Lung microvascular endothelial cell (primary cell): ENCODE measurements at places on chromosomes 16 and 17.

- no peak for DNase-seq
Measured at GRCh38 chr17:15943971-15944758, 765 bp upstream of the ADORA2B start.

GRCh38 chr16:4661661-4662060, 31.7 kb upstream of the NUDT16L1 start:
- no peak for DNase-seq

DNA sequence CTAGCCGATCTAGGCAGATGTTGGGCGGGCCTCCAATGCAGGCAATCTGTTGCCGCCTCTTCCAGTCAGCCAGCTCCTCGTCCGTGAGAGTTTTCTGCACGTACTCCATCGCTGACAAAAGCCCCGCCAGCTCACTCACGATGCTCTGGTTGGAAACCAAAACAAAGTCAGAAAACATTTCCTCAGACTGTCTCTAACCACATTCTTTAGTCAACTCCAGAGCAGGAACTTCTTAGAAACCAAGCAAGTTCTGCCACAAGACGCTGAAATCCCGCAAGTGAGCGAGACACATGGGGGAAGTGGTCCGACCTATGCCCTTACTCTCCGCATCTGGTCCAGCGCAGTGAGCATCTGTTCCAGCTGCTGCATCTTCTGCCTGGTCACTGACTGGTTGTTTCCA, 49.1 kb downstream of the STAT5A start:
- DNase-seq = no peak

DNA sequence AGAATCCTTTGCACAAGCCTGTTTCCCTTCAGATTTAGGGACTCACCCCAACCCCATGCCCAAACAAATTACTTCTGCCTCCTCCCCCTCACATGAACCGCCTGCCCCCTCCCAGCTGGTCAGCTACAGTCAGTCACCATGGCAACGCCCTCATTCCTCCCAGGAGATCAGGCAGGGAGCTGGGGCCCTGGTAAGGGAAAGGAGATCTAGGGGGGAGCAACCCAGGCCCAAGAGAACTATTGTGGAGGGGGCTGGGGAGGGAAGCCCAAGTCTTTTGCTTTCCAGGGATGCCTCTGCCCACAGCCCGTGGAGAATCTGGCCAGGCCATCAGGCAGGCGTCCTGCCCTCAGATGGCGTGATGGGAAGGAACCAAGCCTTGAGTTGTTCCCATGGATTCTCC, 2.8 kb downstream of the FAM171A2 start:
- DNase-seq = no peak

DNA sequence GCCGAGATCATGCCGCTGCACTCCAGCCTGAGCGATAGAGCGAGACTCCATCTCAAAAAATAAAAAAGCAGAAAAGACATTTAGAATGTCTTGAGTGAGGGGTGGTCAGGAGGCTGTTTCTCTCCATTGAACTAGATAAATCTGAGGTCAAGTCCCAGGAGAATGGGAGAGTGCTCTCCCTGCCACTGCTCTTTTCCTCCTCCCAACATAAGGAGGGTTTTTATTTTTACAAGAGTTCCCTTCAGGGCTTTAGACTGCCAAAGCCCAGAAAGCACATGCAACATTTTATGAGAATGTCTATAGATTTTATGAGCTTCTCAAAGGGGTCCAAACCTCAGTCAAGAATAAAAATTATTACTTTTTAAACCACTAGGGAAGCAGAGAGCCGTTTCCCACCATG, 1.6 kb downstream of the RND2 start:
- no peak for DNase-seq

DNA sequence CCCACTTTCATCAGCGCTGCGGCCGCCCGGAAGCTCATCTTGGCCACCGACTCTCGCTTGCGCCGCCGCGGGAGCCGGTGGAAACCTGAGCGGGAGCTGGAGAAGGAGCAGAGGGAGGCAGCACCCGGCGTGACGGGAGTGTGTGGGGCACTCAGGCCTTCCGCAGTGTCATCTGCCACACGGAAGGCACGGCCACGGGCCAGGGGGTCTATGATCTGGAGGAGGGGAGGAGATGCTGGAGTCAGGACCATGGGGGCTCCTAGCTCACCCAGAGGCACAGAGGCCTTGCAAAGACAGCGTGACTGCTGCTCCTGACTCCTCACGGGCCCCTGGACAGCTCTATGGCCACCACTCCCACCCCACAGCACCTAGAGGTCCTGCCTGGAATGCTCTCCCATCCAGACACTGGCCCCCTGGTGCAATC, 9.4 kb downstream of the SNRNP25 start:
- DNase-seq = no peak

- no peak for DNase-seq
Measured at GRCh38 chr16:19338335-19338734, 52.8 kb downstream of the CLEC19A start.

DNA sequence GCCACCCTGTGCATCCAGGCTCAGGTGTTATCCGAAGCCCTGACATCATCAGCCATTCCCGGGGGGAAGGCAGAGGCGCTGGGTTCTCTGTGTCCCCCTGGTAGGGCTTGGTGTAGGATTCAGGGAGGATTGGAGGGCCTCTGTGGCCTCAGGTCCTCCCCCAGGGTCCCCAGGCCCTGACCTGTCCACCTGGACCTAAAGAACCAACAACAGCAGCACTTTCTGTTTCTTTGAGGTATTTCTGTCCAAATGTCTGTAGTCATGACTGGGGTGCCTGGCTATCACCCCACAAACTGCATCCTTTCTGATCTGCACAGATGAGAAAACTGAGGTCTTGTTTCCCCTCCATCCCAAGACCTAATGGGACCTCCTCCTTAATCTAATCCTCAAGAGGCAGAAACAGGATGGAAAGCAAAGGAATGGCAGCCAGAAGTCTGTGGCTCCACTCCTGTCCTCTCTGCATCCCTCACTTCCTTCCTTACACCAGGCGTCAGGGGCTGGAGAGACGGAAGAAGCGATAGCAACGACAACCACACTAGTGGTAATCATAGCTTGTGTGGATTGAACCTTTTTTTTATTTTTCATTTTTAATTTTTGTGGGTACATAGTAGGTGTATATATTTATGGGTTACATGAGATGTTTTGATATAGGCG, 11.8 kb downstream of the NLRC5 start:
- peak; percentile 53 for DNase-seq

- no peak for DNase-seq
Measured at GRCh38 chr16:58842746-58843145, 108.6 kb upstream of the GOT2 start.

DNA sequence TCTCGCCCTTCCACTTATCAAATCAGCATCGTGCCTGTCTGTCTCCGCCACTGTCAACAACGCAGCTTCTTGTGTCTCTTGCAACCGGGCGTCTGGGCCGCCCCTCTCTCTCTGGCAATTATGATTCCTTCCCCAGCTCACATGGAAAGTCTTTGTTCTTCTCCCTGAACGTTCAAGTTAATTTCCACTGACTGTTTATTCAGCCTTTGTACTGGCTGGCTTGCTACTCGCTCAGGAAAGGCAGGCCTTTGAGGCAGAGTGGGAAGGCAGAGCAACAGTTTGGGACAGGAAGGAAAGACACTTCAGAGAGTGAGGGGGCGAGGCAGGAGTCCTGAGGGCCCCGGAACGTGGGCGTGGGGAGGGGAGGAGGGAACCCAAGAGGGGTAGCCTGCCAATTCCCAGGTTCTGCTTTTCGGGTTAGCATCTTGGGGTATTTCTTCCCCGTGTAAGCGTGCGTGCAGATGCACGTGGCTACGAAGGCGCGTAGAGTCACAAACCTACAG, 50.8 kb downstream of the AKAP1 start:
- peak; percentile 49 for DNase-seq

DNA sequence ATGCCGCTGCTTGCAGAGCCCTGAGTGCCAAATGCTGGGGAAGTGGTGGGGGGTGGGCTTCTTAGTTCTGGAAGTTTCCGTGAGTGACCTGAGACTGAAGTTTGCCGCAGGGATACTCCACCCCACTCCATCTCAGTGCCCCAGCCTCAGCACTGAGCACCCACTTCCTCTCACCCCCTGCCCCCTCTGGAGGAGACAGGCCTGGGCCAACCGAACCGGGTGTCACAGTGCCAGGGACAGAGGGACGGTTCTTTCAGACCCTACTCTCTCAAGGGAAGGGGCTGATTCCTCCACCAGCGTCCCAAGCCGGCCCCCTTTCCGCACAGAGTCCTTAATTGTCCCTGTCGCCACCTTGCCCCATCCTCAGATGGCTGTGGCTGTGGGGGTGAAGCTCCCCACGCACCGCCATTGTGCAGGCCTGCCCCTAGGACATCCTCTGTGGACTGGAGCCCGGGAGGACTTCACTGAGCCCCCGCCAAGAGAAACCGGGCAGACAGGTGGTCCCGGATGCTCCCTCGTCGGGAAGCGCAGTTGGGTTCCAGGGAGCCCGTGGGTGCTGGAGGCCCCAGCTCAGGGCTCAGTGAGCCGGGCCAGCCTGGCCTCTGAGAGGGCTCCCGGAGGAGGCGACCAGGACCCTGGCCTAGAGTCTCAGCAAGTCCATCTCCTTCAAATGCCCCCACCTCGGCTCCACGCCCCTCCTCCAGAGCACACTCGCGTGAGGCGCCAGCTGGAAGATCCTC, 1.6 kb upstream of the KREMEN2 start:
- DNase-seq = no peak

DNA sequence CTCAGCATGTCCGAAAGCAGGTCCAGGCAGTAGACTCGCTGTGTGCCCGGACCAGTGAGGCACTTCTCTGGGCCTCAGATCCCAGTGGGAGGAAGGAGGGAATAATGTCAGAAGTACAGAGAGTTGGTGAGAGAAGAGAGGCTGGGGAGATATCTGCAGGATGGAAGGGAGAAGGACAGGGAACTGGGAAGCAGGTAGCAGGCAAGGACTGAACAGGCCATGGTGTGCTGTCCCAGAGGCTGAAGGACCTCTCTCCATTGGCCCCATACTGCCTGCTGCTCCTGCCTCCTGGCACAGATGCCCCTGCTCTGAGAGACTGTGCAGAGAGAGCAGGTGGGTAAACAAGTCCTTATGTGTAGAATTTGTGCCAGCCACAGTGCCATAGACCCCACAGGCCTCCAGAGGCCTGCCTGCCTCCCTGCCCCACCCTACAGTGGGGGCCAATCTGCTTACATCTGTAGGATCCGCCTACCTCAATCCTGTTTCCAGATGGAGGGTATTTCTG, 34.2 kb upstream of the CRHR1 start:
- DNase-seq = no peak

DNA sequence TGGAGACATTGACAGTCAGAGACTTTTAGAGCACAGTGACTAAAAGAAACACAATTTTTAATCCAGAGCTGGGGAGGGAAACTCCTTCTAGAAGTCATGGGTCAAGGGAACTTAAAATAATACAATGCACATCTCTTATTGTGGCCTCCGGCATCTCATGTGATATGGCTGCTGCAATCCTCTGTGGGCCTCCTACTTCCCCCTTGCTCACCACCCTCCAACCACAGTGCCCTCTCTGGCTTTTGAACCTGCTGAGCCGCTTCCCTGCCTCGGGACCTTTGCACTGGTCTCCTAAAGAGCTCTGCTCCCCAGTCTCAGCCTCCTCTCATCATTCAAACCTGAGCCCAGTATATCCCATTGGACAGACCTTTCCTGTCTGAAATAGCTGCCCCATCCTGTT, 47.6 kb downstream of the HS3ST2 start:
- no peak for DNase-seq

DNA sequence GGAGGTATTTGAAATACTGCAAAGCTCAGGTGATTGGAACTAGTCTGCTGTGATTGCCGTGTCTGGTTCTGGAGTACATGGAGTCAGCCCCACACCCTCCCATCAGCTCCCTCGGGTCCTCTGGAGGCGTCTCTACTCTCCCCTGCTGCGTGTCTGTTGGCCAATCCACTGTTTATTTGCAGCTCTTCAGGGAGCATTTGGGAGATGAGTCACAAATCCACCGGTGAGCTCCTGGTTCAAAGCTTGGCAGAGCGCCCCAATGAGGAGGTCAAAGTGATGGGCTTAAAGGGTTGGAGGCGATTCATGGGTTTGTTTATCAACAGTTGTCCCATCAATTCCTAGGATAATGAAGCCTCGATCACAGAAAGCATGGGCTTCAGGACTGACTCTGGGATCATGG, 14.6 kb downstream of the CALB2 start:
- DNase-seq = no peak

DNA sequence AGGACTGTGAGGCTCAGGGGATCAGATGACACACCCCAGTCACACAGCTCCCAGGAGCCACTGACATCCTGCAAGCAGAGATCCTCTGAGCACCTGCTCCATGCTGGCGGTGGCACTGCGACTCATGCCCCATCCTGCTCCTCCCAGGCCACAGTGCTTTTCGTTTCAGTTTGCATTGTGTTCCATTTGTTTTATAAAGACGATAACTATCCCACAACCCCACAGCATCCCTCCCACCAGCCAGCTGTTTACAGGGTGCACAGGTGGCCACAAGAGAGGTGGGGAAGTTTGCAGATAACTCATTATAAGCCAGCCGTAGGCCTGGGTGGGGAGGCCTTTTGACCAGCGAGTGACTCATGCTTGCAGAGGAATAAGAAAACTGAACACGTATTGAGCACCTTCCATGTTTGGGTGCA, 28.2 kb downstream of the BCO1 start:
- no peak for DNase-seq

DNA sequence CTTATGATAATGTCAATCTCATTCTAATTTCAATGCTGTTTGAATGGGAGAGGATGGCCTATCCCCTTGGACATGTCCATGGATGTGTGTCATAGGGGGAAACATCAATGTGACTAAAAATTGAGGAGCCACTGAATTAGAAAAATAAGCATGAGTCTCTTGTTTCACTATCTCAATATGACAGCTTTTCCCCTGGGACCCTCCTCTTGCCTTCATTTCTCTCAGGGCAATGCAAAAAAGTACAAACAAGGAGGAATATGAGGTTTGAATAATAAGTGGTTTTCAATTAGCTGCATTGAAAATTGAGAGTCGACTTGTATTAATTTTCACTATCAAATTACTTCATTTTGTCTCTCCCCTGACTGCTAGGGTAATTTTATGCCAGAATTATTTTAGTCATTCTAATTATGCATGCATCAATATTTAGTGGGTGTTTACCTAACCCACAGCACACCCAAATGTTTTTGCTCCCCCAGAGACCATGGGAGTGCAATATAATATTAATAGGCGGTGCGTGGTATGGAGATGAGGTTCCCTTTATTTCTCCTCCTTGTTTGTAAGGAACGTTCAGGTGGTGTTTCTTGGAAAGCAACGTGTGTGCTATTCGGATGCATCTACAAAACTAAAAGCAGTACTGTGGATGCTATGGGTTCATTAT, 6.8 kb upstream of the SDR42E1 start:
- no peak for DNase-seq

GRCh38 chr17:43531955-43532354, 14.2 kb downstream of the ETV4 start:
- no peak for DNase-seq

- DNase-seq = peak; percentile 84
Measured at GRCh38 chr17:29761040-29761761, 138.5 kb upstream of the CORO6 start.
